ENCODE measurements at places on chromosomes 16 and 17.

DNA sequence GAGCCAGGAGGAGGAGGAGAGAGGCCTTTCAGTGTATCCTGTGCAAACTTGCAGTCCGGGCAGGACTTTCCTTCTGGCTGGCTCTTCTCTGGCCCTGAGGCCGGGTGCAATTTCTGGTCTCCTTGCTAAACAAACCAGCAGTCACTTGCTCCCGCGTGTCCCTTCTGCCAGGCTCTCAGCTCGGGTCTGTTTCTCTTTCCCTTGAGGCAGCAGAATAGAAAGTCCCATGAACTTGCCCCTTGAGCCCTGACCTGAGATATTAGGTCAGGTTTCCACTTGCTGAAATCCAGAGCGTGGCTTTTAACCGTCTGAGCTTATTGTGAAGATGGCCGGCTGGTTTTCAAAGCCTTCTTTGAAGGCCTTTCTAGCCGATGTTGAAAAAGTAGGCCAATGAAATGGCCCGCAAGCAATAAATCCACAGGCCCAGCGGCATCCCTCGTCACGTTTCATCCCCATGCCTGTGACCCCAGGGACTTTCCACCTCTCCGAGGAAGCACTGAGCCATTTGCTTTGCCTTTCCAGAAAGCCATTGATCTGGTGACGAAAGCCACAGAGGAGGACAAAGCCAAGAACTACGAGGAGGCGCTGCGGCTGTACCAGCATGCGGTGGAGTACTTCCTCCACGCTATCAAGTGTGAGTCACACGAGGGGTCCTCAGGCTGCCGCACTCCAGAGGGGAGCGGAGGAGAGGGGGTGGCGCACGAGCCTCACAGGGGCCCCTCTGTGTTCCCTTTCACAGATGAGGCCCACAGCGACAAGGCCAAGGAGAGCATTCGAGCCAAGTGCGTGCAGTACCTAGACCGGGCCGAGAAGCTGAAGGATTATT is 4.5 kb downstream of the VPS4A start:
- DNase-seq: no peak

DNA sequence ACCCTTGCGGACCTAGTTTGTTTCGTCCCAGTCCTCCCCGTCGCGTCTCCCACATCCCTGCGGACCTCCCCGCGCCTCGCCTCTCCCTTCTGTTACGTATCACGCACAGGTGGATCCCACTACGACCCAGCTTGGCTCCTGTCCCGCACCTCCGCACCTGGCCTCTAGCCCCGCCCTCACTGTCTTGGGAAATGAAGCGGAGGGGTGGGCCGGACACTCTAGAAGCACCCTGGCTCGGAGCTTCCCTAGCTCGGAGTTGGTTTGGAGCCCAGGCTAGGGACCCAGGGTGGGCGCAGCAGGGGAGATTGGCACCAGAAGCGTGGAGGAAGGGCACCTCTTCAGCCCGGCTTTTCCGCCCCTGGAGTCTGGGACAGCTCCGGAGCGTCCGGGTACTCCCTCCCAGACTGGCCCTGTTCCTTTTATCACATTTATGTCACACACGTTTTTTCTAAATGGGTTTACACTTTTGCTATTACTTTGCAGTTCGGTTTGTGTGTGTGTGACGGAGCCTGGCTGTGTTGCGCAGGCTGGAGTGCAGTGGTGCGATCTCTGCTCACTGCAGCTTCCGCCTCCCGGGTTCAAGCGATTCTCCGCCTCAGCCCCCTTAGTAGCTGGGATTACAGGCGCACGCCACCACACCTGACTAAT is 1.4 kb upstream of the CEMP1 start:
- peak; percentile 86 for DNase-seq

DNA sequence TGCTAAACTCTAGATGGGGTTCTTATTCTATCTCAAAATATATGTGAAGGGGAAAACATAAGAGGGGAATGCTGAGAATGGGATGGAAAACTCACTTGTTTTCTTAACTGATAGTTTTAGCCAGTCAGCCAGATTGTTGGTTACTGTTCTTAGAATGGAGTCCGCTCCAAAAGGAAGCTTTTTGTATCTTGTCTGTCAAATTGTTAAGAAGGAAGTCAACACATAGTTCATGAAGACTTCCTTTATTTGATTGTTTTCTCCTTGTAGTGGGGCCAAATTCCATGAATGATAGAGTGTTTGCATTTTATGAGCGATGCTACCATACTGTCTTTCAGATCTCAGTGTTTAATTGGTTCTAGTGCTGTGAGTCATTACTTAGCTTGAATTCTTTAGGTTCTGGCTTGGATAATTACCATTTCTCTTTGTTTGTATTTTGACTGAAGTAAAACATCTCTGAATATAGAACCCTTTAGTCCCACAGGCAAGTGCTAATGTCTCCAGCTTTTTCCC is 98.3 kb upstream of the GOT2 start:
- DNase-seq: no peak

GRCh38 chr17:1156864-1157263 is 22.9 kb downstream of the ABR start:
- no peak for DNase-seq

DNA sequence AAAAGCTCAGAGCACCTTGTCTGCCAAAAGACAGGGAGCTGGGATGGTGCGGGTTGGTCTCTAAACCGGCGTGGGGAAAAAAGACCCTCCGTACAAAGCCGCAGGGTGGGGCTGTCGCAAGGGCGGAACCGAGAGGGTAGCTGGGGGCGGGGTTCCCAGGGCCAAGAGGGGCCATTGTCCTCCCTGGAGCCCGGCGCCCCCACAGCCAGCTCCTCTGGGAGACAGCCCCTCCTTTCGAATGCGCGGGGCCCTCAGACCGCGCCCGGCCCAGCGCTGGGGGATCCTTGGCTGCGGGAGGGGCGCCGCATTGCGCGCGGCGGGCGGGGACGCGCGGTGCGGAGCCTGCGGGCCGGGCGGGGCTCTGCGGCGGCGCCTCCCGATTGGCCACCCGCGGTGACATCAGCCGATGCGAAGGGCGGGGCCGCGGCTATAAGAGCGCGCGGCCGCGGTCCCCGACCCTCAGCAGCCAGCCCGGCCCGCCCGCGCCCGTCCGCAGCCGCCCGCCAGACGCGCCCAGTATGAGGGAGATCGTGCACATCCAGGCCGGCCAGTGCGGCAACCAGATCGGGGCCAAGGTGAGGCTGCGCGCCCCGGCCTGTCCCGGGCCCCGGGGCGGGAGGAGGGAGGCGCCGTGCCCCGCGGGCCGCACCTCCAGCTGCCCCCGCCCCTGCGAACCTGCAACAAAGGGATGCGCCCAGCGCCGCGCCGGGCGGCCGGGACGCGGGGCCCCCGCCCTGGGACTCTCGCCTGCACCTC is at the start of gene TUBB3:
Gene TUBB3, plus strand, starts transcription at position 459 of the 756 bp plus-strand sequence. Its CDS starts 60 bp downstream, at position 519.
- peak; percentile 73 for DNase-seq

GRCh38 chr16:68764862-68765261 is 27.8 kb downstream of the CDH1 start:
- no peak for DNase-seq

DNA sequence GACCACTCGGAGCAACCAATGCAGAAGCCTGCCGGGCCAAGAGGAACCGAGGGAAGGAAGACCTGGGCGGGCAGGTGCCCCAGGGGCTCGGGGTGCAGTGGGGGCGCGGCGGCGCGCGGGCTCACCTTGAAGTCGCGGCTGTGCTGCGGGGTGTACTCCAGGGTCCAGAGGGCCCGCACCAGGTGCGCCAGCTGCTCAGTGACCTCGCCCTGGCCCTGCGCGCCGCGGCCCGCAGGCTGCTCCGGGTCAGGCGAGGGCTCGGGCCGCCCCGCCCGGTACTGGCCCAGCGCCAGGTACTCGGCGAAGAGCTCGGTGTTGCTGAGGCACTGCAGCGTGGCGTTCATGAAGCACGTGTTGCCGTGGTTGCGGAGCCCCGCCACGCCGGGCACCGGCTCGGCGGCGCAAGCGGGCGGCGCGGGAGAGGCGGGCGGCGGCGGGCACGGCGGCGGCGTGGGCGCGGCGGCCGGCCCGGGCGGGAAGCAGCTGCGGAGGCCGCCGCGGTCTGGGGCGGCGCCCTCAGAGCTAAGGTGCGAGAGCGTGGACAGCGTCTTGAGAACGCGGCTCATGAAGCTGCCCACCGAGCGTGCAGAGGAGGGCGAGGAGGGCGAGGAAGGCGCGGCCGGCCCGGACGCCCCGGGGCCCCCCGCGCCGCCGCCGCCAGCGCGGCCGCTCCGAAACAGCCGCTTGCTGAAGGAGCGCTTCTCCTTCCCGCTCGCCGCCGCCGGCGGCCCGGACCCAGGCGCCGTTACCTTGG is 562 bp downstream of the USP31 start:
- DNase-seq: peak; percentile 54

DNA sequence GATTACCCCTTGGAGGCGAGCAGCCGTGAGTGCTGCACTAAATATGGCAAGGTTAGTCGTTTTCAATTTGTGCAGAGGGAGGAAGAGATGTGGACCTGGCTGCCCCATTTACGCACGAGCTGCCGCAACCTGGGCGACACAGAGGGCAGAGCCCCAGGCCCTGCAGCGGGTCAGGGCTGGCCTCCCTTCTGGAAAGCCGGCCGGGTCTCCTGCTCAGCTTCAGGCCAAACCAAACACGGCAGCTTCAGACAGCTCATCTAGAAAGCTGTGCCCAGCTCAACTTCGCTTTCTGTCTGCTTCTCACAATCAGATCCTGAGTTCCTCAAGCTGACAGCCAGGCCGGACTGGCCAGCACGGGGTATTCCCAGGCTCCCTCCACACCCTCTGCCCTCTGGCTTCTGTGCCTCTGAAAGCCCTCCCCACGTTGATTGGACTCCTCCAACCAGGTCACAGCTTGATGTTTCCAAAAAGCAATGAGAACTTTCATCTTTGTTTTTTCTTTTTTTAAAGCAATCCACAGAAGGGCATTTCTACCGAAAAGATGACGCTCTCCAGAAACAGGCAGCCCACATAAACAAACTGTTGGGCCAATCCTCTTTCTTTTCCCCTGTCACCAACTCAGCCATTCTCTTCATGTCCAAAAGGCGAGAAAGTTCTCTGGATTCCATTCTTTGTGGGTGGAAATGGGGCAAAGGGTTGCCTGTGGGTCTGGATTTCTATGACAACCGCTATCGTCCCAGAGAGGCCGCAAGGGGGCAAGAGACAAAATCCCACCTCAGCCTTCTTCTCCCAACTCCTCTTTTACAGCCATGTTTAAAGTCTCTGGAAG is 189.0 kb downstream of the ZFHX3 start:
- DNase-seq: no peak

- no peak for DNase-seq
Measured at GRCh38 chr17:82703935-82704865, 5.7 kb upstream of the RAB40B start.

DNA sequence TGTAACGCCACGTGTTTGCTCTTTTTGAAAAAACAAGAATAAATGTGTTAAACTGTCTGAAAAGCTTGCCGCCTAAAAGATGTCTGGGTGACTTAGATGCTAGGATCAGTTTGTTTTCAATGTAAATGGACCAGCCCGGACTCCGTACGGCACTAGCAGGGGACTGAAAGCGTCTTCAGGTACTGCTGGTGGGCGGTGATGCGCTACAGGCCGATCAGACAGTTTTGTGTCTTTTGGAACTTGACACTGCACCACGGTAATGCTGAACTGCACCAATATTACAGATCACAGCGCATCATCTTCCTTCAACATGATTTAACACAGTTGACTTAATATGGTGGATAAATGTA is 727 bp upstream of the MBTPS1 start:
- no peak for DNase-seq

- peak; percentile 47 for DNase-seq
Measured at GRCh38 chr17:73103641-73104335, 11.3 kb upstream of the SLC39A11 start.

DNA sequence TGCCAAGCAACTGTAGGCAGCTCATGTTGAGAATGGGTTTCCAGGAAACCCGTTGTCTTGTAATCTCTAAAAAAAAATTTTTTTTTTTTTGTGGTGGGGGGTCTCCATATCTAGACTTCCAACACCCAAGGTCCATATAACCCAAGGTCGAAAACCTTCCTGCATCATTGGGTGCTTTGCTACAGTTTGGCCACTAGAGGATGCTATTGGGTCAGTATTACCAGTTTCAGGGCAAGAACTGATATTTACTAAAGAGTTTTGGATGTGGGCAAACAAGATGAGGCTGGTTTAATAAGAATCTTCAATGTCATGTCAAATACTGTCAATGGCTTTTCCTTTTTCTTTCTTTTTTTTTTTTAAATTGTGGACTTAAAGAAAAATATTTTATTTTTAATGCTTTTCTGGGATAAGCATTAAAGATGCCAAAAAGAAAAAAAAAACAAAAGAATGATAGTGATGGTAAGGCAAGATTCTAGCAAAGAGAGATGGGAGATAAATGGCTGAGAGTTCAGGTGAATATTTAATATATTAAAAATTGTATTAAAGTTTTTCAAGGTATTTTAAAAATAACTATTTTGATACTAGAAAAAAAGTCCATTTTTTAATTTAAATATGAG is 62.2 kb downstream of the DHRS7C start:
- peak; percentile 67 for DNase-seq

DNA sequence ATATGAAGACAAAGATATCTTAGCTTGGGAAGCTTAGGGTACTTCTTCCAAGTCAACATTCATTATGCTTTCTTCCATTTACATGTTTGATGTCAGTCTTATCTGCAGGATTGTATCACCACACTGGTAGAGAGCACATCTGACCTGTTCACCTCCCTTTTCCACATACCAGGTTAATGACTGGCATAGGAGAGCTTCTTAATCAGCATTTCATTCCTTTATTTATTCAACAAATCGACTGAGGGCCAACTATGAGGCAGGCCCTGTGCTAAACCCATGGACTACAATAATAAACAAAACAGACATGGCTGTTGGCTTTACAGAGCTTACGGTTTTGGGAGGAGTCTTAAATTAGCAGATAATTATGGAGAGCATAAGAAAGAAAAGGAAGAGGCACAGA is 378.1 kb upstream of the CDH11 start:
- DNase-seq: no peak

DNA sequence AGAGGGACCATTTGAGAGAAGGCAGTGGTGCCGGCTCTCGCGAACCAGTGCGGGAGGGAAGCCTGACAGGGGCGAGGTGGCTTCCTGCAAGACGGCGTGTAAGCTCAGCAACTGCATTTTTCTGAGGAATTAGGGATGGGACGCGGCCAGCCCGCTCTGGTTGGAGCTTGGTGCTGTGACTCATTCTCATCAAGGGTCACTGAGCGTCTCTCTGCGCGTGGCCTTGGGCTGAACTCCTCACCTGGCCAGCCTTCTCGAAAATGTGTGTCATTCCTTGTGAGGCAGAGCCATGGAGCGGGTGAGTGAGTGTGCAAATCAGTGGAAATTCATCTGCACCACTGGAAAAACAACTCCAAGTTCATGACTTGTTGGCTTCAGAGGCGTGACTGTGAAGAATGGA is 52.8 kb downstream of the NTN1 start:
- DNase-seq: peak; percentile 29

GRCh38 chr16:17836868-17837602 is 366.3 kb upstream of the XYLT1 start:
- DNase-seq: peak; percentile 87

Data from MCF 10A (cell line).